Foreskin keratinocyte (primary cell): ENCODE measurements at places on chromosomes 12 and 14.

DNA sequence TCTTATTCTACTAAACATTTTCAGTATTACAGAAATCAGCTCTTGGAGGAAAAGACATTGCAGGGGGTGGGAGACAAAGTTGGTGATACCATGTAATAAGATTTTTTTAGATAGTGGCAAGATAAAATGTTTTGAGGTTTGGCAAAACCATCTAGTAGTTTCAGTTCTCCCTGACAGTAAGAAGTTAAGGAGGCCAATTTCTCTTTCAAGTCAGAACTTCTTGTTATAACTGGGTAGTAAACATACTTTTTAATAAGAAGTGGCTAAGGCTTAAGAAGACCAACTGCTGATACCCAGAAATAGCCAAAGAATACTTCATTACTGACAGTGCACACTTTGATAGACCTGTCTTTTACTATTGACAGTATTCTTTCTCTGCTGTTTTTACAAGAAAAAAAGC, 452.3 kb downstream of the DIO2 start:
- no peak for DNase-seq

GRCh38 chr14:76918782-76919394, 92.7 kb downstream of the LRRC74A start:
- DNase-seq, result peak; percentile 96

GRCh38 chr14:45084946-45085346, 1.0 kb downstream of the PRPF39 start:
- DNase-seq, result no peak

DNA sequence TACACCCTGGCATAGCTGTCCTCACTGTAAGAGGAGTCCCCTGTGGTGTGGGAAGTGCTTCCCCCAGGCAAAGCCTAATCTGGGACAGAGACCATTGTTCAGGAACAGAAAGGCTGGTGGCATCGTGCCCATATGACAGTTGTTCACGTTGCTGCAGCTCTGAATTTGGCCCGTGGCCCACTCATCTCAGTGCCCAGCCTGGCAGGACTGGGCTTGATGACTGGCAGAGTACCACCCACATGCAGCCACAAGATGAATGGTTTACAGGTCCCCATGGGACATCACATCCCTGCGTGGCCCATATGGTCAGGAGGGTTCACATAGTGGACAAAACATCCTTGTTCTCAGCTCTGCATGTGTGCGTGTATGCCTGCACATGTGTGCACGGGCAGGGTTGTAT, 17.5 kb downstream of the IQSEC3 start:
- no peak for DNase-seq

- no peak for DNase-seq
Observed at GRCh38 chr12:104339663-104340062, 36.1 kb downstream of the EID3 start.

- DNase-seq, result no peak
Observed at GRCh38 chr14:49641697-49642129, 6.7 kb upstream of the DNAAF2 start.

DNA sequence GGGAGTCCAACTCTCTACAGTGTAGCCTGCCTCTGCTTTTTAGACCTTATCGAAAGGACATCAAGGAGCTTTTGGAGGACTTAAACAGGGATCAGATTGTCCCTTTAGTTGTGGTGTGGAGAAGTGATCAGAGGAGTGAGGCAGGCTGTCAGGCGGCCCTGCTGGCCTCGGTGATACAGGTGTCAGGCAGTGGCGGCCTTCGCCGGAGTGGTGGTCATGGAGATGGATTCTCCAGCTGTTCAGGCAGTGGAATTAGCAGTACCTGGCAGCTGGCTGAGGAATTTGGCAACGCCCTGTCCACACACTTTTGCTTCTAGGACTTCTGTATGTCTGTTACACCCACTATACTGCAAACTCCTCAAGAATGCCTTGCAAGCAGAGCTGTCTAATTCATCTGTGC, 4.2 kb upstream of the CLMN start:
- DNase-seq, result no peak

DNA sequence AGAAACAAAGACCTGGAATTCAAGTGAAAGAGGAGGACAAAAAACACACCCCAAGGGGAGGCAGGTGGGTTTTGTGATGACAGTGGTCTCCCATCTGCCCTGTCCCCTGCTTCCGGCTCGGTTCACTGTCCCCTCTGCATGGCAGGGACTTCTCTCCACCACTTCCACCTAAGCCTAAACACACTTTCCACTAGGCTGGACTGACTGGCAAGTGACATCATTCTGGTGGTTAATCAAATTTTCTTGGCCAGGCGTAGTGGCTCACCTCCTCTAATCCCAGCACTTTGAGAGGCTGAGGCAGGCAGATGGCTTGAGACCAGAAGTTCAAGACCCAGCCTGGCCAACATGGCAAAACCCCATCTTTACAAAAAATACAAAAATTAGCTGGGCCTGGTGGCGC, 11.9 kb downstream of the PLEKHG6 start:
- DNase-seq, result no peak

GRCh38 chr12:54977857-54978256, 6.7 kb downstream of the TESPA1 start:
- no peak for DNase-seq

DNA sequence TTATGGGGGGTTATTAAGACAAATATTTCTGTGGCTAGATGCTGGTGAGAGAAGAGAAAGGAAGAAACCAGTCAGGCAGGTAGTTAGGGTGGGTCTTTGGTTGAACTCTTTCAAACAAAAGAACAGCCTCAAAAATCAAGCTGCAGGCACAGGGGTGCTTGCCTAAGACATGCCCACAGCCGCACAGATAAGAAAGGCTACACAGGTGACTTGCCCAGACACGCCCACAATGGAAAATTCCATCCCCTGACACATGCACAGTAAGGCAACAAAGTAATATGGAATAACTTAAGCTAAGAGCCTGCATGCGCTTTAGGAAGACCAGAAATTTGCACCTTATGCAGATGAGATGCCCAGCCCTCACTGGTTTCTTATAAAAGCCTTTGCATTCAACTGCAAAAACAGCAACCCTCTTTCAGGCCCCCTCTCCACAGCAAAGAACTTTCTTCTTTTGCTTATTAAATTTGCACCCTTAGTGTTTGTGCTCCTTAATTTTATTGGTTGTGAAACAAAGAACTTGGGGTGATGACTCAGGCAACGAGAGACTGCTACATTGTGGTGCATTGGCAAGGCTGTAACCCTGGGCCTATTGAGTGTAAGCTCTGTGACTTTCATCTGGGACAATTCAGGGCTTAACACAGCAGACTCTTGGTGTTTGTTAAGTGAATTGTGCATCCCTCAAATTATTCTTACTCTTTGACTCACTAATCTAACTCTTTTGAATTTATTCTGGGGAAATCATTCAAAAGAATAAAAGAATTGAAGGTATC, 149.4 kb downstream of the RPAP3 start:
- peak; percentile 79 for DNase-seq

DNA sequence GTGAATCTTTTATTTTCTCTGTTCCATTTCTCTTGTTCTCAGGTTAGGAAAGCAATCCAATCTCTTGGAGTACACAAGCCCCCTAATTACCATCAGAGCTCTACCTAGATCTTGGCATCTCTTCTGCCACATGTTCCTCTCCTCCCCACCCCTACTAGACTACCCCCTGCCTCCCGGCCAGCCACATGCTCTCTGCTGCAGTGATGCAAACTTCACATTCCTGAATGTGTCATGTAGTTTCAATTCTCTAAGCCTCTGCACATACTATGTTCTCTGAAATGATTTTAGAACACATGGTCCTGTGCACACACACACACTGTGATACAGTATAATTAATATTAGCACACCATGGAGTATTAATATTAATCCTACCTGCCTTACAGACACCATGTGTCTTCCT, 104.6 kb downstream of the EFCAB11 start:
- DNase-seq, result no peak

- DNase-seq, result peak; percentile 6
Observed at GRCh38 chr12:47156167-47156736, 76.5 kb upstream of the AMIGO2 start.
